Caki2 (cell line): ENCODE measurements at places on chromosomes 1 and 21.

DNA sequence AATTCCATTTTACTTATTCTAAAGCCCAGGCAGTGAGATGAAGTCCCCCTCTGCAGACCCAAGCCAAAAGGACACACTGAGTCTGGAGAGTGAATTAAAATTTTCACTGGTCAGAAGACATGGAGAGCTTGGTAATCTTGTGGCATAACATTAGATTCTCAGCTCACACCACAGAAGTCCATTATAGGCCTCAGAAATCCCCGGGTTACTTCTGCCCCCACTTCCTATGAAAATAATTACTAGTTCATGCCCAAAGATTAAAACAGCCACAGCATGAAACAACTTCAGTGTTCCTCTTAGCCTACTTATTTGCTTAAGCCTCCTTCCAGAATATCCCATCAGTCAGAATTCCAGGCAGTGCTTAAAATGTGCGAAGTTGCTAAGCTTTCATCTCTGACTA is 123.3 kb downstream of the ZC3H11B start:
- DNase-seq, result no peak

DNA sequence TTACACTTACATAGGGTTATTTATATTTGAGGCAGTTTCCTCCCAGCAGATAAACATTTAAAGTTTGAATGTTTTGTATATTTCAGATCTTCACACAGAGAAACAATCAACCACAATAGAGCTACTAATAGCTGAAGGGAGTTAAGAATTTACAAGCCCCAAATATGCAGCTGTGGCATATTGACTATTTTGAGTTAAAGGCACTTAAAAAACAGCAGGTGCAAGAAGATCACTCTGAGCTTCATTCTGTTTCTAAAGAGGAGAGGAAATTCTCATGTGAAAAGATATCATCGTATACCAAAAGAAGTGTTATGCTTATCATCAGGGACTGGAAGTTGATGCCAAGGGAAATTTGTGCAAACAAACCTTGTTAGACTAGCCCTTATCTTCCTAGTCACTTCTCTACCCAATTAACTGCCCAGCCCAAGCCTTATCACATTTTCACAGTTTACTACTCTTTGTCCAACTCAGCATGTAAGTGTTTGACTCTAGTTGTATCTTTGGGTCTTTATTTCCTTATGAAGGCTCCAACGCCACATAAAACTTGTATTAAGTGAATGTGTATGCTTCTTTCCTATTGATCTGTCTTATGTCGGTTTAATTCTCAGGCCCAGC is 66.3 kb upstream of the COG2 start:
- DNase-seq, result no peak

GRCh38 chr1:182917378-182917777 is 35.6 kb downstream of the SHCBP1L start:
- no peak for DNase-seq

DNA sequence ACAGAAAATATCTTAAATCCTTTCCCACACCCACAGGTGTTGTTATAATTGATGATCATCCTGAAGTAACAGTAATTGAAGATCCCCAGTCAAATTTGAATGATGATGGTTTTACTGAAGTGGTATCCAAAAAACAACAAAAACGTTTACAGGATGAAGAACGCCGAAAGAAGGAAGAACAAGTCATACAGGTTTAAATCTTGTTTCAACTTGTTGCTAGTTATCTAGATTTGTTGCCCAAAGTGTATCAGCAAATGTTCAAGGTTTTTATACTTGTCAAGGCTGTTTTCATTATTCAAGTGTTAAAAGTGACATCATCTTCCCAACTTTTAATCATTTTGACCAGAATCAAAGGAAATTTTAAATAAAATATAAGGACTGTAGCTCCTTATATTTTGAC is 64.7 kb downstream of the PRRC2C start:
- DNase-seq, result no peak

GRCh38 chr1:244727871-244728474 is 75.0 kb downstream of the DESI2 start:
- DNase-seq, result no peak

DNA sequence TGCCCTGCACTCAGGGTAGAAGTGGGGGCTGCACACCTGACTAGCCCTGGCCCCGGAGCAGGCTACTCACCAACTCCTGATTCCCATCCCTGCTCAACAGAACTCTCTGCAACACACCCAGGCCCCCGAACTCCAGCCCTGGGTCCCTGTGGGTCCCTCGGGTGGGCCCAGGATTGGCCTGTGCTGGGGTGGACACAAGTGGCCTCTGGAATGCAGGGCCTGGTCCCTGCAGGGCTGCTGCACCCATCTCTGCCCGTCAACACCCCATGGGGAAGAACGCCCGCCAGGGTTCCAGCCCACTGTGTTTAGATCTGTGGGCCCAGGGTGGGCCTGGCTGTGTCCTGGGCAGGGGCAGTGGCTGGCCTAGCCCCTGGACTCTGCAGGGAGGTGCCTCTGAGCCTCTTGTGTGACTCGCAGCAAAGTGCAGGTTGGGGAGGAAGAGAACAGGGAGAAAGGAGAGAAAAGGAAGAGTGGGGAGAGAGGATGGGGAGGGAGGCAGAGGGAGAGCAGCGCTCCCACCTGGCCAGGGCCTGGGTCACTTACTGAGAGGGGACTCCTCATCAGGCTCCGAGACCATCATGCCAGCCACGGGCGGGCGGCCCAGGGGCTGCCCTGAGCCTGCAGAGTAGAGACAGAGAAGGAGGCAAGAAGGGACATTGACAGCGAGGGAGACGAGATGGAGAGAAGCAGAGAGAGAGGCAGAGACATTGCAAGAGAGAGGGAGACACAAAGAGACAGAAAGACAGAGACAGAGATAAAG is 43.9 kb downstream of the HSPG2 start:
- DNase-seq, result no peak

DNA sequence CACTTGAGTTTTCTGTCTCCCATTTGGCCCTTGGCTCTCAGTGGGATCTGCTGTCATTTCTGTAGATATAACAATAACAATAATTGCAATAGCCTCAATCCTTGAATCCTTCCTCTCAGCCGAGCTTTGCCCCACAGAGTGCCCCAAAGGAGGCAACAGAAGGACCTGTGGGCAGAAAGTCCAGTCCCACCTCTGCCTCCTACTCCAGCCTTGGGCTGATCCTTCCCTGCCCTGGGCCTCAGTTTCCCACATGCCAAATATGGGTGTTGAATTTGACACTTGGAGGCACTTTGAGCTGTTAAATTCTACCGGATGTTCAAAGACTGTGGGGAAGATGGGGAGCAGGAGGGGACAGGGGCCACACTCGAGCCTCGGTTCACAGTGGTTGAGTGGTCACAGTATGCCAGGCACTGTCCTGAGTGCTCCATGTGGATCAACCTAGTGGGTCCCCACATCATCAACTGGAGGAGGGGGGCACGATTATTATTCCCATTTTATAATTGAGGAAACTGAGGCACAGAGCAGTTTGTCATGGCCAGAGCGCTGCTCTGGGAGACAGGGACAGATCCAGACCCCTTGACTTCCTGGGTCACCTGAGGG is 307.1 kb downstream of the MATN1 start:
- no peak for DNase-seq

DNA sequence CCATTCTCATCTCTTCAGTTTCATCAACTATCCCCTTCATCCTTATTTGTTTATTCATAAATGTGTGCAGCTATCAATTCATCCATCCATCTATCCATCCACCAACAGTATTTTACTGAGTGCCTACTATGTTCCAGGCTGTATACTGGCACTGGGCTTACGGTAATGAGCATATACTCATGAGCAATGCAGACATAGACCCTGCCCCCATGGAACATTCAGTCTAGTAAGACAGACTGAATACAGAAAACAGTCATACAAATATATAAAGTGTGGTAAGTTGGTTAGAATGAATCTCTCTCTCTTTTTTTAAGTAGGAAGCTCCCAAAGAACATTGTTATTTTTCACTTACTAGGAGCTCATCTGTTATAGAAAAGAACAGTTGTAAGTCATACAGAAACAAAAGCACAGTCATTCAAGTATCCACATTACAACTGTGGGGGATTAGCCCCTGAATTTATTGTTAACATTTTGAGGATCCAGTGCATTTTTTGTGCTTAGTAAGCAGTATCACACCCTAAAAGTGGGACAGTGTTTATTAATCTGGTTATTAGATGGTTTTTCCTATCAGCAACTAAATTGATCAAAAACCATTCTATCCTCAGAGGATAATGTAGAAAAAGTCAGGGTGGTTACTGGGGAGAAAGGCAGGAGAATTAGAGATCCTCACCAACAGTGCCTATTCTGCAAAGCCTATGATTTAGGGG is 3.6 kb downstream of the SLC16A4 start:
- DNase-seq, result no peak

DNA sequence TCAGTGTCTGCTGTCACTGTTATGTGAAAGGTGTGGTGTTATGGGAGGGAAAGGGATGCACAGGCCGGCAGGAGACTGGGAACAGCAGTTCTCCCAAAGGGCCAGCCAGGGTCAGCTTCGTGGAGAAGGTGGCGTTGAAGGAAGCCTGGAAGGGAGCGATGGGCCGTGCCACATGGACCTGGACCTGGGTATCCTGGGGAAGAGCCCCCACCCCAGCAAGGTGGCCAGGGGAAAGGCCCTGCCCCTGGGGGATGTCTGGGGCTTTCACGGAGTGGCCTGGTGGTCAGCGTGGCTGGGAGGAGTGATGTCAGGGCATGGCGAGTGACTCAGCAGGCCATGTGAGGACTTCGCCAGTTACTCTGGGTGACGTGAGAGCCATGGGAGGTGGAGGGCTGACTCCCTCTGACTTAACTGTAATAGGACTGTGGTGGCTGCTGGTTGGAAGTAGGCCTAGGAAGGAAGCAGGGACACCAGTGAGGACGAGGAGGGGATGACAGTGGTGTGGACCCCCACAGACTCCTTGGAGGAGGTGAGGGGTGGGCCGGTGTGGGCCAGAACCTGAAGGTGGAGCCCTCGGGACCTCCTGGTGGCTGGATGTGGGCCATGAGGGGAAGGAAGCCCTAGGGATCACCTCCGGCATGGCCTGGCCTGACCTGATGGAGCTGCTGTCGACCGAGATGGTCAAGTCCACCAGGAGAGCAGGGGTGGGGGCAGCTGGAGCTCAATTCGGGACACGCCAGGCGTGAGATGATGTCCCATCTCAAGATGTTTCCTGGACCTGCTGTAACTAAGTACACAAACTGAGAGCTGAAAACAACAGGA is 54.5 kb downstream of the BACE2 start:
- DNase-seq, result no peak

DNA sequence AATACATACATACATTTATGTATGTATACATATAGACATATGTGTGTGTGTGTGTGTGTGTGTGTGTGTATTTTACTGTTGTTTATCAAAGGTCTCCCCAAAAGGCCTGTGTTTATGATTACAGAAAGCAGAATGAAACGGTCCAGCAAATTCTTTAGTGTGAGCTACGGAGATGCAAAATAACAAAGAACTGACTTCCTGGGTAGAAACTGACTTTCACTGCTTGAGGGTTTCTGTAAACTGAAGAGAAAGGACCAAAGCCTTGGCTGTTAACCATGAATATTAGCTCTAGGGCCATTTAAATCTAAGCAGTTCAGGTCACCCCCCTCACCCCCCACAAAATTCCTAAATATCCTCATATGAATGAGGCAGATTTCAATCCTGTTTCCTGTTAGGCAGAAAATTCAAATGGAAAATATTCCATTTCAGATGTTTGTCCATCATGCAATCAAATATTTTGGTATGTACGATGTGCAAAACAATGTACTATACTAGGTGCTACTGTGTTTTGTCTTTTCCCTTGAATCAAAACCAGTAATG is 213.2 kb downstream of the TGFB2 start:
- DNase-seq, result no peak

DNA sequence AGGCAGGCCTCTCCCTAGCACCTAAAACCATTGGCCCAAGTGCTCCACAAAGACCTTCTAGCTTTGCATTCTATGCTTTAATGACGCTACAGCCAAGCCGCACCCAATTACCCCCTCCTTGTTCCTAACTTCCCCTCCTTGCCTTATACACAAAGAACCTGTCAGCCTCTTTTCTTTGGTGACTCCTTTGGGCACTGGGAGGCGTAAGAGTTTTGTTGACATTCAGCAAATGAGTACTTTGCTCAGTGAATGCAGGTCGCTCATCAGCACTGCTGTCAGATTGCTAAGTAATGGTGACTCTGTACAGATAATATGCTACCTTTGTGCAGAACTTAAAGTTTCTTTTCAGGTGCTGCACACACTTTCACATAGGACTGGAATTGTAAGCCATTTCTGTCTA is 187.6 kb upstream of the FAM78B start:
- no peak for DNase-seq

DNA sequence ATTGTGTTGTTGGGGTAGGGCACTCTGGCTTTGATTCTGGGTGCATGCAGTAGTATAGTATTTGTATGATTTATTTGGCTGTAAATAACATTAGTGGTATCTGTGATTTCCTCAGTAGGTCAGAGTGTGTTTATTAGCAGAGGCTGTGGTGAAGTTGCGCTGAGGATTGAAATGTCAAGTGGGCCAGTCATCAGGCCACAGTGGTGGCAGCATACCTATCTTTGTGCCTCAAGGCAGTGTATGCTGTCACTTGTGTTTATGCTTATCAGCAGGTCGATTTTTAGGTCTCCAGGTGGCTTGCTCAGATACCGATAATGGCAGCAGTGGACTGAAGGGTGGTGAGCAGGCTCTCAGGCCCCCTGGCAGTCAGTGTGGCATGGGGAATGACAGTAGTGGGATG is 11.3 kb downstream of the LY9 start:
- DNase-seq, result no peak

DNA sequence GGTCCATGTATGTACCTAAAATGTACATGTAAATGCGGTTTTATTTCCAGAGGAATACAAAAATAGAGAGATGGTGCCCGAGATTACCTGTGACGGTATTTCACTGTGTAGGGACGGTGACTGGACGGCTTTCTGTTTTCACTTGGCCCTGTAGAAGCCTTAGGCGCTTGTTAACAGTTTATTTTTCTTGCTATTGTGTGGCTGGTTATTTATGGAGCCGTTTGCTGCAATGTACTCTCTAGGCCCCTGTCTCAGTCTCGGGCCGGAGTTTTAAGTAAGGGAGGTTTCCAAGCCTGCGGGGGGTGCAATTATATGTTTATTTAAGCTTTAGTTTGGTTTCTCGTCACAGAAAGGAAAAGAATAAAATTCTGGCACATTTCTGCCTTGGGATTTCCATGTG is 413 bp downstream of the EFCAB7 start:
- DNase-seq, result no peak

GRCh38 chr1:26787706-26788514 is at the start of gene PIGV:
Gene PIGV (plus strand): TSS chr1:26787950. CDS start chr1:26790816, 2,866 bp downstream.
- DNase-seq, result peak; percentile 88

DNA sequence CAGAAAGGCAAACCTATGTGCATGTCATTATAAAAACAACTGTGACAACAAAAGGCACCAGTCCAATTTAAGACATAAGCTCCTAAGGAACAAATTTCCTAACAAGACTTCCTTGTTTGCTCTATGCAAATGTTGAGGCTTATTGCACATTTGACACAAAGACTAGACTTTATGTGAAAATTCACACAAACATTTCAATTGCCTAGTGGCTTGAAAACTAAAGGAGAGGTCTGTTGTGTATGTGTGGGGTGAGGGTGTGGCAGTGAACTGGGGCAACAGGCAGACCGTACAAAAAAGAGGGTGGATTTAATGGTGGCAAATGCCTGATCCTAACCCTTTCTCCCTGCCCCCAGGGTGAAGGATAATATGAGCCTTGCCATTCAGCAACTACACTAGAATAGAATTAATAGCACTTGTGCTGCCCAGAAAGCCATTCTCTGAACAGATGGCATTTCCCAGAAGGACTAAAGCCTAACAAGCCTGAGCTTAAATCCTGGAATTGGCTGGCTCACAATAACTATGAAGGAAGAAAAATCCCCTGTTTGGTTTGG is 73.9 kb downstream of the GLUL start:
- DNase-seq, result no peak
